PC-9 (cell line): ENCODE measurements at places on chromosomes 2 and 18. TPM values are rescaled to one million over a fixed set of nuclear protein-coding genes. Genes with fewer than 3 reads are reported as not detected.

UCN gene
- total RNA-seq, result 2.8 and 4.6 TPM in 2 replicates

PID1 gene
- not detected in 2 replicates for total RNA-seq

GYPC gene
- not detected in 2 replicates for total RNA-seq

BIN1 gene
- 87.5 and 95.6 TPM in 2 replicates for total RNA-seq

ACP1 gene
- 115 and 116 TPM in 2 replicates for total RNA-seq

PIEZO2 gene
- total RNA-seq, result not detected in 2 replicates

ARHGEF33 gene
- 1.0 and 1.4 TPM in 2 replicates for total RNA-seq

BUB1 gene
- 45.7 and 74.6 TPM in 2 replicates for total RNA-seq

PIK3C3 gene
- total RNA-seq, result 19.9 and 31.4 TPM in 2 replicates

PELI1 gene
- 32.6 and 33.1 TPM in 2 replicates for total RNA-seq

OSBPL6 gene
- 2.6 and 3.5 TPM in 2 replicates for total RNA-seq

PTPRN gene
- not detected in 2 replicates for total RNA-seq

PAPOLG gene
- 13.5 and 13.7 TPM in 2 replicates for total RNA-seq

KIAA2012 gene
- not detected in 2 replicates for total RNA-seq

LBH gene
- total RNA-seq, result 30.6 and 34.4 TPM in 2 replicates

CDH2 gene
- total RNA-seq, result 6.4 and 8.5 TPM in 2 replicates

CPLX4 gene
- not detected in 2 replicates for total RNA-seq

TLX2 gene
- 3.1 and 3.8 TPM in 2 replicates for total RNA-seq

ABCA12 gene
- 1.8 and 2.0 TPM in 2 replicates for total RNA-seq

MYOM1 gene
- total RNA-seq, result 0.88 and 1.3 TPM in 2 replicates

FRZB gene
- 0.15 TPM in 2 replicates for total RNA-seq

DHRS9 gene
- not detected in 2 replicates for total RNA-seq

LCT gene
- total RNA-seq, result not detected in 2 replicates

G6PC2 gene
- total RNA-seq, result not detected in 2 replicates

KCTD1 gene
- 20.5 and 20.7 TPM in 2 replicates for total RNA-seq

ALLC gene
- not detected in 2 replicates for total RNA-seq

DPYSL5 gene
- total RNA-seq, result not detected in 2 replicates

ATL2 gene
- total RNA-seq, result 66.4 and 75.3 TPM in 2 replicates

COBLL1 gene
- total RNA-seq, result 6.6 and 8.0 TPM in 2 replicates

CLHC1 gene
- total RNA-seq, result 20.5 and 27.1 TPM in 2 replicates

COL5A2 gene
- total RNA-seq, result 0.35 and 0.55 TPM in 2 replicates

LOXL3 gene
- 3.1 and 5.0 TPM in 2 replicates for total RNA-seq

NGEF gene
- 52.2 and 55.3 TPM in 2 replicates for total RNA-seq

NAT8 gene
- total RNA-seq, result not detected in 2 replicates

CD28 gene
- total RNA-seq, result not detected in 2 replicates

GALNT14 gene
- total RNA-seq, result 2.4 and 3.1 TPM in 2 replicates

LYG1 gene
- total RNA-seq, result 0.78 and 1.5 TPM in 2 replicates

ASB3 gene
- total RNA-seq, result 22.0 and 27.7 TPM in 2 replicates

MEP1B gene
- not detected in 2 replicates for total RNA-seq

UGT1A4 gene
- total RNA-seq, result 73.6 and 93.0 TPM in 2 replicates
